ENCODE measurements at places on chromosomes 6 and 20.

DNA sequence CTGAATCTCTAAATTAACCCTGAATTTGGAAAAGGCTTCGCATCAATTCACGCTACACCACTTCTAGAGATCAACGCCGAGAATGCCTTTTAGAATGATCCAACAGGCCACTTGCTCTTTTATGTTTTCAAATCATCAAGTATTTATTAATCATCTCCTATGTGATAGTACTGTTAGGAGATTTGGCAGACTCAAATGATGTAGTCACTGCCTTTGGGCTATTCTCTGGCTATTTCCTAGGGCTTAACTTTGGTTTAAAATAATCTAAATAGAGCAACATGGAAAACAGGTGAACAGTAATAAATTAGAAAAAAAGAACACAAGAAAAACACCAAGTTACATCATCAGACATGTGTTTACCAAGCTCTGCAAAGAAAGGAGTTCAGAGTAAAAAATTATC, 140.3 kb downstream of the TENT5A start:
- DNase-seq, result no peak

DNA sequence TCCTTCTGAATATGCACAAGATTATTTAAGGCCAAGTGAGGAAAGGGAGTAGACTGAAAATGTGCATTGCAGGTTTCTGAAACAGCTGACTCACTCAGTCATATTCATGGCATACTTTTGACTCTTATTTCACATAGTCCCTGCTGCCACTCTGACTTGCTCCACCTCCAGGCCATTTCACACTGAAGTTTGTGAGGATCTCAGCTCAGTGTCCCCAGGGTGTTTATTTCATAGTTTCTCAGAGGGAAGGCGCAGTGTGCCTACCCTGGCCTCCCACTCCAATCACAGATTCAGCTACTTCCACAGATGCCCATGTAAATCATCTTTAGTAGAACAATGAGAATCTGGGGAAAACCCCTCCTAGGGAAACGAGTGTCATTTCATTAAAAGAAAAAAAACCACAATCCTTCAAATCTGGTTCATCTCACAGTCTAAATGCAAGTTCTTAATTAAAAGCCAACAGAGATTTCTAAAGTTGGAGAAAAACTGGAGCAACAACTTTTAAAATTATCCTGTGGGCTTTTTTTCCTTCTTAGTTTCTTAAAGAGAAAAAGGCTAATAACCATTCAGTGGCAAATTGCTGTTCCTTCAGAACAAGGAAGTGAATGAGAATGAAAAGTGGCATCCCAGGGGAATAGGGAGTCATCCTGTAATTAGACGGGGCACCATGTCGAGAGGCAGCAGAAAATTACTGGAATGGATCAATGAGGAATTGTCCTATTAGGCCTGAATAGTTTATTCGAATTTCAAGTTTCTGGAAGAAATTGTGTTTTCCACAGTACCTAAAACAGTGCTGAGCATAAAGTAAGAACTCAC, 133.6 kb downstream of the TFAP2B start:
- no peak for DNase-seq

- DNase-seq, result no peak
Measured at GRCh38 chr20:33684533-33685327, 1.5 kb downstream of the E2F1 start.

DNA sequence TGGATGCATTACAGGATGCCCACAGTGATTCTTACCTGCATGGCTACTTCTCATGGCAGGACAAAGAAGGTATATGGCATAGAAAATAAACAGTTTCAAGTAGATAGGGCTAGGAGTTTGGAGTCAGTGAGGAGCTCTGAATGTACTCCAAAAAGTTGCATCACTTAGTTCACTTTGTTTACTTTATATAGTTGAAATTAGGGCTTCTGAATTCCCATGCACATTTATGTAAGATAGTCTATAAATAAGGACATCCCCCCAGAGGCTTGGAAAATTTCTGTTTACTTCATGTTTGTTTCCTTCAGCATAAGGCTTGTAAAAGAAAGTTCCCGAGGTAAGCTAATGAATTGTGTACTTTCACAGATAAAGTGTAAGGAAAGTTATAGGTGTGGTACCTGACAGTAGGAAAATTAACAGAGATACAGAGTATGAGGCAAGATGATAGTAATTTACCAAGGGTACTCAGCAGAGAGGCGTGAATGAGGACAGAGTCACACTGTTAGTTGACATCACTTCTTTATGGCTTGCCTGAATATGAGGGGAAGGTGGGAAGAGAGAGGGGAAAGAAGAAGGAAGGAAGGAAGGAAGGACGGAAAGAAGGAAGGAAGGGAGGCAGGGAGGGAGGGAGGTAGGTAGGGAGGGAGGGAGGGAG, 51.1 kb downstream of the ADTRP start:
- no peak for DNase-seq

DNA sequence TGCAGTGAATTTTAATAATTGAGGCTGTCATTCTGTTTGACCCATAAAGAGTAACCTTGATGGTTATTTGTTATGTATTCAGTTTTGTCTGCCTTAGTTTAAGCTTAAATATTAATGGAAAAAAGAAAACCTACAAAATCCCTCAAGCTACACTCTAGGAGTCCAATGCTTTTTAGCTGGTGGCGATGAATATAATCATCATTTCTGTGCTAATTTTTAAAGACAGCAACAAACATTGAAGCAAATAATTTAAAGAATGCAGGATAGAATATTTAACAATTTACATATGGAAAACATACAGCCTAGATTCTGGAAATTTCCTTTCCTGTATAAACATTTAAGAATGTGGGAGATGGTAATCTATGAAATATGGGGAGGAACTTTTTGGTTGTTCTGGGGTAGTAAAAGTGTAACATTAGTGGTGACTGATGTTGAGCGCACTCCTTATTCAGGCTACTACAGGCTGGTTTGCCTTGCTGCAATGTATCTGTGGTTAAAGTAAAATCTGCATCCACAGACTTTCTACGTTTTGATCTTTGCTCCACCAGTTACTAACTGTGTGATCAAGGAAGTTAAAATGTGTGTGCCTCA, 287.9 kb upstream of the DEFB112 start:
- no peak for DNase-seq

- no peak for DNase-seq
Measured at GRCh38 chr6:87628424-87628823, 38.5 kb downstream of the ORC3 start.

DNA sequence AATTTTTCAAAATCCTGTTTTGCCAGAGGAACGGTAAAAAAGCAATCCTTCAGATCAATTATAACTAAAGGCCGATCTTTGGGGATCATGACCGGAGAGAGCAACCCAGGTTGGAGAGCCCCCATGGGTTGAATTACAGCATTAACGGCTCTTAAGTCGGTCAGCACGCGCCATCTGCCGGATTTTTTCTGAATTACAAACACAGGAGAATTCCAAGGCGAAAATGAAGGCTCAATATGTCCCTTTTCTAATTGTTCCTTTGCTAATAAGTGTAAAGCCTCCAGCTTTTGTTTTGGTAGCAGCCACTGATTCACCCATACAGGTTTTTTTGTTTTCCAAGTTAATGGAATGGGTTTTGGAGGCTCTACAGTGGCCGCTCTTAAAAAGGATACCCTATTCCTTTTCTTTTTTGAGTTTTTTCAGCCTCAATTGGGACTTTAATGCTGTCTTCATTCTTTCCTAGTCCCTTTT, 16.9 kb upstream of the PTCRA start:
- no peak for DNase-seq

GRCh38 chr20:10501402-10501801, 66.3 kb downstream of the SLX4IP start:
- no peak for DNase-seq

GRCh38 chr6:105304366-105304765, 98.5 kb downstream of the PREP start:
- DNase-seq, result no peak

- no peak for DNase-seq
Measured at GRCh38 chr6:11601776-11602605, 64.4 kb downstream of the TMEM170B start.

DNA sequence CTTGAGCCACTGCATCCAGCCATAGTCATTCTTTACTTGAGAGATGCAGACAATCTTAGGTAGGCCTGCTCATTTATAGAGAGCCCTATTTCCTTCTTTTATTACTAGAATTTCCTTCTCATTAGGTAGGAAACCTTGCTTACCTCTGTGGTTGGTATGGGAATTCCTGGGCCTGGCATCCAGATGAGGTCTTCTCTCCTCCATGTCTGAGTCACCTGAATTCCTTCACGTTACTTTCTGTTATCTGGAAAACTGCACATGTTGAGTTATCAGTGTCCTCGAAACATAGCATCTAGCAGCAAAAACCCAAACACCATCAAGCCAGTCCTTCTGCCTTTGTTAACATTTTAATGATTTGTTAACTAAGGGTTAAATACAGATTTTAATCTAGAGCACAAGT, 2.2 kb downstream of the ZNFX1 start:
- DNase-seq, result no peak

GRCh38 chr20:47850146-47850545, 64.9 kb upstream of the SULF2 start:
- no peak for DNase-seq

GRCh38 chr6:166989427-166990032, 9.7 kb upstream of the CEP43 start:
- no peak for DNase-seq

DNA sequence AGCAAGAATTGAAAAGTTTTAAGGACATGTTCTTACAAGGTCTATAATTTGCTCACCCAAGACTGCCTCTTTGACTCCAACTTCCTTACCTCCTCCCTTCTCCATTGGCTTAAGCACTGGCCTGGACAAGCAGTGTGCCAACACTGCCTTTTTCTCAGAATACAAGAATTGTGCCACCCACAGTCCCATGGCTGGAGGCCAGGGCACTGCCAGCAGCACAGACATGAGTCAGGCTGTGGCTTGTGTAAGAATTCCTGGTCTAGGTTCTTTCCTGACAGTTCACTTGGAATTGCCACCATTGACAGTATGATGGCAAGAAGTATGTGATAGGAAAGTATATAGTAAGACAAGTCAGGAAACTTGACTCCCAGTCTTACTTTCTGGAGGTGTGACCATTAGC, 202.7 kb upstream of the MARCKS start:
- no peak for DNase-seq

GRCh38 chr20:39268981-39269461, 306.9 kb downstream of the DHX35 start:
- DNase-seq, result no peak

DNA sequence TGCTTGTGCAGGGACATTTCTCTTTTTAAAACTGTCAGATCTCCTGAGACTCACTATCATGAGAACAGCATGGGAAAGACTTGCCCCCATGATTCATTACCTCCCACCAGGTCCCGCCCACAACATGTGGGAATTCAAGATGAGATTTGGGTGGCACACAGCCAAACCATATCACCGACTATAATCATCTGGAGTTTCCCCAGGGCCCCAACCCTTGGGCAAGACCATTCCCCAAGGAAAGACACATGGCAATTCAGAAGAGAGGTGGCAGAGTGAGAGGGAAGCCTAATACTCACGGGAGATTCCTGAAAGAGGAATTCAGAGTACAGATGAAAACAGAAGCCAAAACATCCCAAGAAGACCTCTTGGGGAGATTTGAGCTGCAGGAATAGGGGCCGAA, 291.0 kb upstream of the PLCB4 start:
- DNase-seq, result no peak

GRCh38 chr6:22095836-22096235, 201.0 kb downstream of the PRL start:
- DNase-seq, result no peak

DNA sequence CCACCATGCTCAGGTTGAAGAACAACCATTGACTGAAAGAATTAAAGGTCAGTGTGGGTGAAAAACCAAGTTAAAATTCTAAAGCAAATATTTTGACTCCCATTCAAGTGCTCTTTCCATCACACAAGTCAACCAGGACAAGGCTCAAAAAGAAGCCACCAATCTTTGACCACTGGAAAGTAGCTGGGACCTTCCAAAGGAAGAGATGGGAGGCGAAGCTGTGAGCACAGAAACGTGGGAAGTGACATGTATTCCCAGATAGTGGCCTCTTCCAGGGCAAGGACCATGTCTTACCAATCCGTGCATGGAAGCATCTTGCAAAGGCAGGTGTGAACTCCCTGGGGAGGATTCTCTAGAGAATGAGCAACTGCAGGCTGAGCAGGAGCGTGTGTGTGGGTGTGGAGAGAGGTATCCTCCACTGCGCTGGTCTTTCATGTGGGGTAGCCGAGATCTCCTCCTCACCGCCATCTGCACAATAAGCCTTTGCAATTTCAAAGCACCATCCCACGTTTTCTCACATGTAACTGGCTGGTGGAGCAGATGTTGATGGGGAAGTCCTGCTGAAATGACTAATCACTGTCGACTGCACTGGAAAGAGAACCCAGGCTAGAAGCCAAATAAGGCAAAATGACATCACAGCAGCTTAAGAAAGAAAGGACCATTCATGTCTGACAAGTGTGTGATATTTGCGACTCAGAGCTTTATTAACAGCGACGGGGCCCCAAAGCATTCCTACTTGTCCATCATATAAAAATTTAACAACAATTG, 189.4 kb upstream of the RREB1 start:
- peak; percentile 33 for DNase-seq

DNA sequence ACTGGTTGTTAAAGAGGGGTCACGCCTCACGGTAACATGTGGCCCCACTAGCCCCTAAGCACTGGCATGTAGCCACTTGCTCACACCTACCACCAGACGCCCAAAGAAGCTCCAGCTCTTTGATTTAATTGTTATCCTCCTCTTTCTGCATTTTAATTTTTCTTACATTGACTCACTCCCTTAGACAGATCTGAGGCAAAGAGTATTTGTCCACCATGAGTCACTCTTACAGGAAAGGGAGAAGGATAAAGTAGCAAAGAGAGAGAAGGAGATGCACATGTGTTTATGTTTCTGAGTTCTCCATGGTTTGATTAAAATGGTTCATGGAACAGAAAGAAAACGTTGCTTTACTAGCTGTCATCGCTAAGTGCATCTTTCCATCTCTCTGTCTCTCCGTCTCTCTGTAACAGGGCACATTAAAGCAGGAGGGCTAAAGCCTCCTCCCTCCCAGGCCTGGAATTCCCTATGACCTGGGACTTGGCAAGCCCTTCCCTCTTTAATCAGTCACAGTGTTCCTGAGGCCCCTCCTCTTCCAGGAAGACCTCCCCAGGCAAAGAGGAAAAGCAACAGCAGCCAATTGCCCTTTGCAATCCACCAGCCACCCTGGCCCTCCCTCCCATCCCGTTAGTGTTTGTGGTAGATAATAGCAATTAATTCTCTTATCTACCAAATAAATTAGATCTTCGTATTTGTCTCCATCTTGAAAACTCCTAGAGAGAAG, 112.8 kb upstream of the TSHZ2 start:
- DNase-seq, result no peak

GRCh38 chr6:33600761-33601160, 20.4 kb upstream of the ITPR3 start:
- DNase-seq, result no peak

DNA sequence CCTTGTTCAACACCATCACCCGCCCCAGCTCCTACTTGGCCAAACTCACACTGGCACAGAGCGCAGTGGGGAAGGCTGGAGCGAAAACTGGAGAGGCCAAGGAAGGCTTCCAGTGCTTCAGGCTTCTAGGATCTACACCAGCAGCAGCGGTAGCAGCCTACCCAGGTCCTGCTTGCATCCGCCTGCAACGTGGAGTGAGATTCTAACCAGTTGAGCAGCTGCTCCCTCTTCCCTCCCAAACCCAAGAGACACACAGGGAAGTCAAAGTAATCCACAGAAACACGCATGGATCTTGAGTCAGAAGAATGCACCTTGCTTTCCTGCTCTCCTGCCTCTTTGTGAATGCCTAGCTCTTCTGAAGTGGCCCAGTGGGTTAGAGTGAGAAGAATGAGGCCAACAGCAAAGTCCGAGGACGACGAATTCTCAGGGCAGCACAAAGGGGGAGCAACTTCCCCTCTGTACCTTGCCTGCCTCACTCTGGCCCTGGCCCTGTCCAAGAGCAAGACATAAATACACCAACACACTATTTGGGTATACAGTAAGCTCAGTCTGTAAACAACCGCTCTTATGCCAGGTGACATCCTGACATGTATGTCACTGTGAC, 95.9 kb upstream of the FOXQ1 start:
- no peak for DNase-seq

Data from HFF-Myc (cell line).